ENCODE measurements at places on chromosomes 2 and 18.
A peak's percentile ranks its signal among the peaks of the same experiment; 100 is the strongest.

GRCh38 chr2:69693059-69693774 lies 48.7 kb upstream of the ANXA4 start:
- no peak for DNase-seq

GRCh38 chr2:28390746-28391563 lies 1.7 kb upstream of the FOSL2 start:
- peak; percentile 81 for DNase-seq

GRCh38 chr18:78433562-78433961 lies 546.1 kb upstream of the SALL3 start:
- DNase-seq: no peak

DNA sequence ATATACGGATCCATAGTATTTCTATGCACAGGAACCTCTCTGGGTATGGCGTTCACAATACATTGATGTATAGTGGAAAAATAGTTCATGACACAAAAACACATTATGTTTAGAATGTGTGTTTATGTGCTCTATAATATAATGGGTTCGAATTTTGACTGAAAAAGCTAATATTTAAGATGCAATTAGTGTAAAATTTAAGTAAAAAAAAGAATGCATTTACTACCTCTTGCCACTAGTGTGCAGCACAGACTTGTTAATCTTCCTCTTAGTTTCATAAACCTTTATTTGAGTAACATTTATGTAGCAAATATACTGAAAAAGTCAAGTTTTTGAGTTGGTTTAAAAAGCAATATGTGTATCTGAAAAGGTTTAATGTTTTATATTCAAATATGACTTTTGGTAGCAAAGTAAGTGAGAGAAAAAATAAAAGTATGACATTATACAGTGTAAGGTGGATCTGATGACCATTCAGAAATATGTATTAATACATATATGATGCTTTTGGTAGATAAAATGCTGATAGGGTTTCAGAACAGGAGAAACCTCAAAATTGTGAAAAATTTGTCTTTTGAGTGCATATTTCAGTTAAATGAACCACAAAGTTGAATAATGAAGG lies 49.4 kb downstream of the CCDC102B start:
- DNase-seq: no peak

DNA sequence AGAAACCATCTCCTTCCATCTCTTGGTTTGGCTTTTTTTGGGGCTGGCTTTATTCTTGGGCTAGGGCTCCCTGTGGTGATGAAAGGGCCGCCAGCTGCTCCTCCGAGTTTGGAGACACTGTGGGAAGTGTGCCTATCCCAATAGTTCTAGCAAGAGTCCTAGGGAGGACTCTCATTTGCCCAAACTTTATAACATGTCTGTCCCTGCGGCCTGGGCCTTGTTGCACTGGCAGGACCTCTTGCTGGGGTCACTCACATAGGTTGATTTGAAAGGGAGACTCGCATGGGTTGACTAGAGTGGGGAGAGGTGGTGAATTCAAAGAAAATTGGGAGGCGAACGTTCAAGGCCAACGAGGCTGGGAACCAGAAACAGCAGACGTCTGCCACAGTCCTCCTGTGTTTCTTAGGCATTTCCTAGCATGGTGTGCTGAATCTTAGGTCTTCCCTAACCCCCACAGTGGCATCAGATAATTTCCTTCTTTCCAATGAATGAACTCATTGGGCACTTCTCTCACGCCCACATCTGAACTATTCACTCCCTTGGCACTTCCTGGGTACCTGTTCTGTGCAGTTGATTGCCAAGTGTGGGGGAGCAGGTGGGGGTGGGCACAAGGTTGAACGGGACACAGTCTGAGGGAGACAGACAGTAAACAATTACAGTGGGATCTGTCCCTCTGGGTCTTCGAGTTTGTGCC lies 26.8 kb downstream of the NIFK start:
- no peak for DNase-seq

- DNase-seq: no peak
Measured at GRCh38 chr2:236552581-236553363, 16.9 kb upstream of the ACKR3 start.

DNA sequence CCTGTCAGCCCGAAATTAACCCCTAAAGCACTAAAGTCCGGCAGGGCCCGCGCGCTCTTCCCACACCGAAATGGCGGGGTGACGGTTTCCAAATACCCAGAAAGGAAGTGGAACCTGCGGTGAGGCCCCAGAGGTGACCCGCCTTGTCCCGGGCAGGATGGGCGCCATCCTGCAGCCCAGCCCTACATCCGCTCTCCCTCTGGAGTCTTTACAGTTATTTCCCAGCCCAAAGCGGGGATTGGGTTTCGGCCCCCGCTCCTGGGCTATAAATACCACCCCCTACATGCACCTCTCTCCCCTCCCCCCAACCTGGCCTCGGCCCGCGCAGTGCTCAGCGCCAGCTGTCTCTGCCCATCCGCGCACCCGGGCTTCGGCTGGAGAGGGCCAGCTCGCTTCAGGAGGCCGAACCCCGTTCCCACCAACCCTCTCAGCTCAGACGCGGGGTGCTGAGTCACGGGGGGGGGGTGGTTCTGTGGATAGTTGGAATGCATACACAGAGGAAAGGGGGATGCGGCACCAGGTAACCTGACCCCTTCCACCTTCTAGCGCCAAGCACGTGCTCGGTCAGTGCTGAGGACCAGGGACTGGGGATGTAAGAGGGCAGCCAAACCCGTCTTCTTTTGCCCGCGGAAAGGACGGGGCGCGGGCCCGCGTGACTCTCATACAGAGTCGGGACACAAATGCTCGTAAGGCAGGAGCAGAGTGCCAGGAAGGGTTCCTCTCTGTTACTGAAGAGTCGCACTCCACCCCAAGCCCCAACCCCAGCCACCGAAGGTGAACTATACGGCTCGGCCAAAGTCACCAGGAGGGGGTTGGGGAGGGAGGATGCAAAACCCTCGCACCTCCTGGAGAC lies at the start of gene TUBA4B:
TSS of gene TUBA4B (plus strand) at position 344 of the 853 bp plus-strand sequence. CDS start at position 509, 165 bp downstream.
- DNase-seq: no peak

GRCh38 chr2:238267341-238267710 lies 21.1 kb downstream of the PER2 start:
- no peak for DNase-seq

- DNase-seq: no peak
Measured at GRCh38 chr2:216486708-216487107, 11.9 kb upstream of the RPL37A start.

GRCh38 chr18:40739029-40739428 lies 1216.0 kb upstream of the PIK3C3 start:
- DNase-seq: no peak

DNA sequence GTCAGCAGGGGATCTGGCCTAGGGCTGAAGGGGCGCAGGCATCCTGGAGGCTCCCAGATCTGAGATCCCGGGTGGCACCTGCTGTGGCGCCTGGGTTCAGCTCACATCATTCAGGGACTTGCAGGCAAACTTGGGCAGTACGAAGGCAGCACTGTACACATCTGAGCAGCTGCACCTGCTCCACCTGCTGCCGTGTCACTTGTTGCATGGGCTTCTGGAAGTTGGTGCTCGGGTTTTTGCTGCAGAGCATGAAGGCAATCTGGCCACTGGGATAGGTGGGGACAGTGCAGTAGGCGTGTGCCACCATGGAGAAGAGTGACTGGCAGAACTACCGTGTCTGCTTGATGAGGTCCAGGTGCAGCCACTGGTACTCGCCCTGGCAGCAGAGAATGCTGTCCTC lies 48.6 kb downstream of the UGGT1 start:
- DNase-seq: no peak

GRCh38 chr2:98799375-98800329 lies 68.7 kb upstream of the MGAT4A start:
- no peak for DNase-seq

DNA sequence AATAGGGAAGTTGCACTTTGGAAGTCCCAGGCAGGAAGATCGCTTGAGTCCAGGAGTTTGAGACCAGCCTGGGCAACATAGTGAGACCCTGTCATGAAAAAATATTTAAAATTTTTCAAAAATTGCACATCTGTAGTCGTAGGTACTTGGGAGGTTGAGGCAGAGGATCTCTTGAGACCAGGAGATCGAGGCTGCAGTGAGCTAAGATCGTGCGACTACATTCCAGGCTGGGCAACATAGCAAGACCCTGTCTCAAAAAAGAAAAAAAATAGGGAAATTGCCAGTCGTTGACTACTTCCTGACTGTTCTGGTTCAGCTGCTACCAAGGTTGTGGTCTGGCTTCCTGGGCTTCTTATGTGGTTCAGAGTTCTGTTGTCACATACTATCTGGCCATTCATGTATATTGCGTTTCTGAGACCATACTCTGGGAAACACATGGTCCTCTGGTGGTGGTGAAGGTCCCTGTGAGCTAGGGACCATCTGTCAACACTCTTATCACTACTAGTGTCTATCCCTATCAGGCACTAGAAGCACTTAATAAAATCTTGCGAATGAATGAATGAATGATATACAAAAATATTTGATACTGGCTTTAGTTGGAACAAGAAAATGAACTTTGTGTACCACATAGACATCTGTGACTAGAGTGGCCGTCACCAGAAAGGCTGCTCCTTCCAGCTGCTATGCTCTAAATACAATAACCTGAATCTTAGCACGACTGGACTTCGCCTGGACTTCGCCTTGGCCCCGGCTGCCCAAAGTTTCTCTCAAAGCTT lies 861 bp upstream of the KLHL23 start:
- no peak for DNase-seq

DNA sequence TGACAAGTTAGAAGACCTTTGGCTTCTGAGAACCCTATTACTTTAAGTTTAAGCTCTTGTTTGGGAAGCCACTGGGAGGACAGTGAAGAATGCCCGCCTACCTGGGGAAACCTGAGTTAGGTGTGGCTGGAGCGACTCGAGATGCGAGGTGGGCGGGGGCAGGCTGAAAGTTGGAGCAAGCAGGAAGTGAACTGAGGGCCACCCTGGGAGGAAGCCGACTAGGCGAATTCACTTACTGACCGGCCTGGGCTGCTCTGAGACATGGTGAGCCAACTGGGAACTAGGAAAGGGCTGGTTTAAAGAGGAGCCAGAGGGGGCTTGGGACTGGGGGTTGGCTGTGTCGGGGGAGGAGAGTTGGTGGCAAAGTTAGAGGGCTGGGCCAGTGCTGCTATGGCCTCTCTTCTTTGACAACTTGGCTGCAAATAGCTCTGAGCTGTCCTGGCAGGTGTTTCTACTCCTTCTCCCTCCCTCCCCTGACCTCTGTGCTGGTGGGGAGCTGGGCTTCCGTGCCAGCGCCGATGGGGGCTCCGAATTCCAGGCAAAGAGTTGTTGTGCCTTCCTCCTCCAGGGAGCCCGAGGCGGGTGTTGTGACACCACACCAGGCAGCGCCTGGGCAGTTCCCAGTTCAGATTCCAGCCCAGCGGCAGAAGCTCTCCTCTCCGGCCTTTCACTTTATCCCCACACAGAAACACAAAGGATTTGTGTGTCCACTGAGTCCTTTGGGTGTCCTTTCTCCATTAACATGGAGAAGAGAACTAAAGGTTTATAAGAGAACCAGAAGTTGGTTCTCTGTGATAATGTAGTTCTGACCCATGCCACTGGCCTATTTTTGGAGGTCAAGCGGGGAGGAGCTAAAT lies at the start of gene VAMP8:
TSS of gene VAMP8 (plus strand) at position 201 of the 857 bp plus-strand sequence. CDS start at position 262, 61 bp downstream.
- DNase-seq: no peak

DNA sequence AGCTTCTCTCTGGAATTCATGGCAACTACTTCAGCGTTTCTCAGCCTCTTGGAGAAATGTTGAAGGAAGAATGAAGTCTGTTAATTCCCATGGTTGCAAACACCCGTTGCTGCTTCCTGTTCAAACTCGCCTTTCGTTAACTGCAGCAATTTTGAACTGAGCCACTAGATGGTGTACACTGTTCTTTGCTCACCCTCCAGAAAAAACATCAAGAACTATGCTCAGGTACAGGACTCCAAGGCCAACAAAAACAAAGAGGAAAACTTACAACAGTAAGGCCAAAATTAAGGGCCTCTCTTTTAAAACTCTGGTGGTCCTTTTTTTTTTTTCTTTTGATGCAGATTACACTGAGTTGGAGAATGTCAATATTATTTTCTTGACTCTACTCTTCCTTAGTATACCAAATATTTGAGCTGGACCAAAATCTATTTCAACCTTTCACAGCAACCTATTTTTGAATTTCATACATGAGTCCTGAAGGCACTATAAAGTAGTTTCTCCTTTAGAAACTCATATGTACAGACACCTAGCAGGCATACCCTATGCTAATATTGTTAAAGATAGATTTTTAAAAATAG lies 58.2 kb downstream of the KLHL14 start:
- no peak for DNase-seq

DNA sequence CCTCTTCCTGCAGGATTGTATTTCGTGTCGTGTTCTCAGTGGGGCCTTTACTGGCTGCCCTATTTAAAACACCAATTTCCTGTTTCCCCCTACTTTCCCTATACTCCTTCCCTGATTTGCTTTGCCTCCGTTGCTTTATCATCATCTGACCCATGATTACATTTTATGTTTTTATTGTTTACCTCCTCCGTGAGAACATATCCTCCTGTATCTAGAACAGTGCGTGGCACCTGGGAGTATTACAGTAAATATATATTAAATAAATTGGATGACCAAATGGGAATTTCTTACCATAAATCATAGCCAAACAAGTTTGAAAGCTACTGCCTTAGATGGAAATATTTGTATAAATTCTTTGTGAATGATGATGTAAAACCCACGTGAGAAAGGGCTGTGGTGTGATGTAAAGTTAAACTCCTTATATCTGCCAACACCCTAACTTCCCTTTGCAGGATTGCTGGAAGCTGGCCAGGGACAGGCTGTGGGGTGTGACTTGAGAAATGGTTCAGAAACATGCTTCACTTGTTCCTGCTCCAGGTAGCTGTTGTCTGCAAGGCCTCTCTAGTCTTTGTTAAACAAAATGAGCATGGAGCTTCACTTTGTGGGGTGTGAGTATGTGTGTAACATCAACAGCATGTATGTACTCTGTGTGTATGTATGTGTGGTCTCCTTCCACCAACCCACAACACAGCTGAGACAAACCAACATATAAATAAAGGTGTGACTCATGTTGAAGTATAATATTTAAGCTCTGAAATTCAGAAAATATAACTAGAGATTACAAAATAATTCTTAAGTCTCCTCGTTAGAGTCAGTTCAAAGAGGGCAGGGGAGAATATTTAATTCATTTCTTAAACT lies 40.3 kb downstream of the LHCGR start:
- DNase-seq: no peak

DNA sequence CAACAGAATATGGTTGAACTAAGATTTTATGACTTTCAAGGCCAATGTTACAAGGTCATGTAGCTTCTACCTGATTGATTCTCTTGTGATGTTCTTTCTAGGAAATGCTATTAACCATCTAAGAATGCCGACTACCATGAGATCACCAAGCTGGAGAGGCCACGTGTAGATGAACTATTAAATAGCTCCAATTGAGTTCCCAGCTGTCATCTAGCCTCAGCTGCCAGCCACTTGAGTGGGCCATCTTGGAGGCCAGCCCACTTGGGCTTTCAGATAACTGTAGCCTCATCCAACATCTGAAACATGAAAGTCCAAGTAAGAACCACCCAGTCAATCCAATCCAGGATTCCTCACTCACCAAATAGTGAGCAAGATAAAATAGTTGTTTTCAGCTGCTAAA lies 376.9 kb upstream of the TMEFF2 start:
- DNase-seq: no peak

- no peak for DNase-seq
Measured at GRCh38 chr2:15634846-15635490, 43.3 kb downstream of the DDX1 start.

GRCh38 chr2:144213797-144214196 lies 306.1 kb downstream of the ZEB2 start:
- DNase-seq: no peak

Data from occipital lobe (tissue), 3 donors.